Substantia nigra (tissue), 51 donors: ENCODE measurements at places on chromosomes 2 and 18.

DNA sequence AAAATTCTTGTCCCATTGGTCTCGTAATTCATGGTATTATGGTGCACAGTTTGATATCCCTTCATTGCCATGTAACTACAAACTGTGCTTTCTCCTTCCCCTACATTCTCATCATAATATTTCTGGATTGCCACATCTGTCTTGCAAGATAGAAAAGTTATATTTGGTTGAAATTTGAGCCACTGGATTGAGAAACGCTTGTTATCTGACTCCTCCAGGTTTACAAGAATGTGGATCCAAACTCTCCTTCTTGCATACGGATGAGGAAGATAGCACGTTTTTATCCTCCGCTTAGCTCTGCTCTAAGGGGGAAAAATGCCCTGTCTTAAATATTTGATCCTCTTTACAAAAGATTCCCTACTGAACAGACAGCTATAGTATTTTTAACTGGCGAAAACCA lies 438.2 kb downstream of the TSN start:
- no peak for DNase-seq

DNA sequence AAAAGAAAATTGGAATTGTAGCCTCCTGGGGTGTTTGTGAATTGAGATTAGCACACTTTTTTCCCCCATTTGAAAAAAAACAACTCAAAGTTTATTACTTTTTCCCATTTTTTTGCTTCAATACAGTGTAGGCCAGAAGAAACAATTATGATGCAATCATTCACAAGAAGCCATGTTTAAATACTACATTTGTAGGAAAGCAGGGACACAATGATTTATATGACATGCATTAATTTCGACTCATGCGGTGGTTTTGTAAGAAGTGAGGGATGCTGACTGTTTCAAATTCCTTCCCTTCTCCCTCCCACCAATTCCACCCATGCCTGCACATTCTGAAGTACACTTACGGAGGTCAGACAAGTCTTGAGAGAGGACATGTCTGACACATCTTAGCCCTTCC lies 774.2 kb upstream of the FSHR start:
- no peak for DNase-seq

GRCh38 chr2:110813896-110814295 lies 81.5 kb downstream of the ACOXL start:
- no peak for DNase-seq

DNA sequence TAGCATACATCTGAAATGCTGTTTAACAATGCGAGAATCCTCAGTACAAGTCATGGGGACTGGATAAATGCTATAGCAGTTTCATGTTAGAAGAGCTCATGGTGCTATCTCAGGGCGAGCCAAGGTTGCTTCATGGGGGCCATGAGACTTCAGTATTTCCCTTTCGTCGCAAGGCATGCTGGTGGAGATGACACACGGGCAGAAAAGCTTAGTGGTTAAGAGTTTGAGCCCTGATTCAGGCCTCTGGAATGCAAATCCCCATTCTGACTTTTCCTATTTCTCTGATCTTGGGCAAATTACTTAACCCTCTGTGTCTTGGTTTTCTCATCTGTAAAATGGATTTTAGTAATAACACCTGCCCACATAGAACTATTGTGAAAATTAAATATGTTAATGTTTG lies 57.4 kb upstream of the EPHA4 start:
- no peak for DNase-seq

DNA sequence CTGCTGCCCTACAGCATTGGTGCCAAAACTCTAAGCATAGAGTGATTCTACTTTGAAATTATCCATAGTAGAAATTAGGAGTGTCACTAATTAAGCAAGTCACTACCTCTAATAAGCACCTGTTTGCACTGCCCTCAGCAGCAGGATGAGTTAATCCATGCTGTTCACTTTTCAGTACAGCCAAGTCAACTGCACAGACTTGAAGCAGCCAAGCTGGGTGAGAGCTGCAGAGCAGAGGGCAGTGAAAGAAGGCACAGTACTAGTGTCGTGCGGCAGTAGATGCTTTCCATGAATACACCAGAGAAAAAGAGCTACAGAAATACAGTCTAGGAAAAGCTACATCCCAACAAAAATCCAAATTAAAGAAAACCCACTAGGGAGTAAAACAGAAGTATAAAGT lies 98.6 kb downstream of the RAPH1 start:
- DNase-seq = no peak
